WERI-Rb-1 (cell line): ENCODE measurements at places on chromosomes 7 and 10.

DNA sequence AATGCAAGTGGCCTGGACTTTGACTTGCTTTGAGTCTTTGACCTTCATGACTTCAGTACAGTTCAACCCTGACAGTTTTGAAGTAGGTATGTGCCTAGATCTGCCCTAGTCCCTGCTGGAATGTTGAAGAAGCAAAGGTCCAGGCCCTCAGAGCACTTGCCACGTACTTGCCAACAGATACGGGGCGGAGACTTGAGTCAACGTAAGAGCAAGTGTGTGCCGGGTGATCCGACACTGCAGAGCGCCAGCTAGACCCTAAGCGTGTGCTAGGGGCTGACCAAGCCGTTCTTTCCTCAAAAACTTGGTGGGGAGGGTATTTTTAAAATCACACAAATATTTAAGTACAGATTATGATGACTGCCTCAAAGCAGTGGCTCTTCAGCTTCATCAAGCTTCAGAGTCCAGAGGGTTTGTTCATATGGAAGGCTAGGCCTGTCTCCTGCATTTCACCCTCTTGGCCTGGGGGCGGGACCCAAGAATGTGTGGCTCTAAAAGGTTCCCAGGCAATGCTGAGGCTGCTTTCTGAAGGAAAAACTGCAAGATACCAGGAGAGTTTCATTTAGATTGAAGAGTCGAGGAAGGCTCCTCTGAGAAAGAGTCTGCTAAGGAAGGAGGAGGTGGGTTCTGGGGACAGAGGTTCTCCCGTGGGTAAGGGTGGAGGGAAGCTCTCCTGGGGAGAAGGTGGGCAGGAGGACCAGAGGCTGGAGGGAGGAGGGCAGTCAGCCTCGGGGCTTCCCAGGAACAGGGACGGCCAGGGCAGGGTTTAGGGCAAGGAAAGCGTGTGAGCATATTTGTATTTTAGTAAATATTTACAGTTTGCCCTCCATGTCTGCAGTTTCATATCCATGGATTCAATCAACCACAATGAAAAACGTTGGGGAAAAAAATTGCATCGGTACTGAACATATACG, 160.3 kb downstream of the EGFR start:
- no peak for DNase-seq

DNA sequence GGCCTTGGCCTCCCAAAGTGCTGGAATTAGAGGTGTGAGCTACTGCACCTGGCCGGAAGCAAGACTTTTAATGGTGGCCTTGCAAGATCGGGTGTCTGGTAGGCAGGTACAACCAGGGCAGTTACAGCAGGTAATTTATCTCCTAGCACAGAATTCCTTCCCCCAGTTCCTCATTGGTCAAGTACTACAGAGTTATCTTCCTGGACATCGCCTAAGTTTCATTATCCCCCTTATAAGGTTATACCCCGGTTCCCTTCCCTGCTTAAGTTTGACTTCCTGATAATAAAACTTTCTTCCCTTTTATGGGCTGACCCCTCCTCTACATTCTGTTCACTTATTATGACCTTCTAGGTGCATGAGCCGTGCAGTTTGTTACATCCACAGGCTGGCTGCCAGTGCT, 19.0 kb upstream of the CYP3A43 start:
- DNase-seq = no peak

DNA sequence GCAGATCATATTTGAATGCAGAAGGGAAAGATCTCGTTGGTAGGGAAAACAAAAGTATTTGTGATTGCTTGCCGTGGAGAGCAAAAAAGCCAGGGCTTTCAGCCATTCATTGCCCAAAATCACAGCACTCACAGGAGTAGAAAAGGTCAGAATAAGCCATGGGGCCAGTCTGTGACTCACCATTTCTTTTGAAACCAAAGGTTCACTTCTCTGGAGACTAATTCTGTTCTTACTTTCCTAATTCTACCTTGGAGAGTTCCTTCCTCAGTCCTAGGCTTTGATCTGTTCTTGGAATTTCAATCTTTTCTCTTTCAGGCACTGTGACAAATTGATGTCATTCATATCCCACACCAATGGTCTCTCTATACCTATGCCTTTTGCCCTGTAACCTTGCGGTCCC, 54.1 kb upstream of the FAM180A start:
- no peak for DNase-seq

- DNase-seq = peak; percentile 84
Observed at GRCh38 chr7:266851-267840, 22.8 kb upstream of the FOXL3 start.

- peak; percentile 19 for DNase-seq
Observed at GRCh38 chr7:110204527-110204926, 886.4 kb upstream of the LRRN3 start.

DNA sequence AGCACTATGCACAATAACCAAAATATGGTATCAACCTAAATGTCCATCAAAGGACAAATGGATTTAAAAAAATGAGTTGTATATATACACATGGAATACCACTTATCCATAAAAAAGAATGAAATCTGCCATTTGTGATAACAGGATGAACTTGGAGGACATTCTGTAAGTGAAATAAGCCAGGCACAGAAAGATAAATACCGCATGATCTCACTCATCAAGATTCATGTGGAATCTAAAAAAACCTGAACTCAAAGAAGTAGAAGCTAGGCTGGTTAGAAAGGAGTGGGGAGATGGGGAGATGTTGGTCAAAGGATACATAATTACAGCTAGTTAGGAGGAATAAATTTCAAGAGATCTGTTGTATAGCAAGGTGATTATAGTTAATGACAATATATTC, 17.3 kb upstream of the AOC1 start:
- no peak for DNase-seq

- no peak for DNase-seq
Observed at GRCh38 chr10:123689880-123690279, 23.7 kb downstream of the GPR26 start.

- DNase-seq = no peak
Observed at GRCh38 chr10:13296476-13296875, 3.4 kb downstream of the PHYH start.

GRCh38 chr7:158858592-158859503, 2.5 kb downstream of the DYNC2I1 start:
- no peak for DNase-seq

DNA sequence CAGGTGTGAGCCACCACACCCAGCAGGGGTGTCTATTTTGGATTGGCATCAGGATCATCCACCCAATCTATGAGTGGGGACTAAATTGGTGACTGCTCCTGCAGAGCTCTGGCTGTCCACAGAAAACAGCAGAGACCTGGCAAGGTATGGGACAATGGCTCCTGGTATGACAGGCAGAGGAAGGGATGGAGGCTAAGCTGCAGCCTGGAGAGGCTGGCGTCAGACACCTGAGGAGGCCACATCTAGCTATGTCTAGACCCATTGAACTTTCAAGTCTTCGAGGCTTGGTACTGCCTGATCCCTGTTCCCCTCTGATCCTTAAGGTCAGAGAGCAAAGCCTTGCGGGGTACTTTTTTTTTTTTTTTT, 3.2 kb upstream of the SERPINE1 start:
- no peak for DNase-seq

DNA sequence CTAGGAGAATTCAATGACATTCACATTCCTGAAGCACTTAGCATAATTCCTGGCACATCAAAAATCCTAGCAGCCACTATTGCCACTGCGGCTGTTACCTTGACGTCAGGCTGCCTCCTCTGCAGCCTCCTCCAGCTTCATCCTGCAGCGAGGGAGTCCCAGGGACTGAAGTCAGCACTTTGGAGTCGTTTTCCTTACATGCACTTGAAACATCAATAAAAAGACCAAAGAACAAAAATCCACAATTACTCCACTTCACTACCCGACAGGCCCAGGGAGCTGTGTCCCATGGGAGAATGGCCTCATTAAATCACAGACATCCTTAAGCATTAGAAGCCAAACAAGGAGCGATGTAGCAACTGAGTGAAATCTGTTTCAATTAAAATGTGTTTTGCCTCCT, 48.6 kb upstream of the NANOS1 start:
- DNase-seq = no peak

DNA sequence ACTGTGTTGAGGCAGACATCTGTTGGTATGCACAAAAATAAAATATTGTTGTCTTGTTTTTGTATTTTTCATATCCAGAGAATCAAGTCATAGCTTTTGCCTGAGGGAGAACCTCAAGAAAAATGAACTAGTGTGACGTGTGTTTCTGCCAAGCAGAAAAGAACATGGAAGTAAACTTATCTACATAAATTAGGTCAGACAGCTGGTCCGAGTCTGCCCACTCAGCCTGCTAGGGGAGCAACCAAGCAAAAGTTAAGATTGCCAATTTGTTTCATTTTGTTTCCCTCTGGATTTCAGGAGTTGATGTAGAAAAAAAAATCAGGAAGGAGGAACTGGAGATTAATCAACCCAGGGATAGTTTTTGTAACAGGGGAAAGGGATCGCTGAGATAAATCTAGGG, 572.4 kb upstream of the LRRTM3 start:
- no peak for DNase-seq

DNA sequence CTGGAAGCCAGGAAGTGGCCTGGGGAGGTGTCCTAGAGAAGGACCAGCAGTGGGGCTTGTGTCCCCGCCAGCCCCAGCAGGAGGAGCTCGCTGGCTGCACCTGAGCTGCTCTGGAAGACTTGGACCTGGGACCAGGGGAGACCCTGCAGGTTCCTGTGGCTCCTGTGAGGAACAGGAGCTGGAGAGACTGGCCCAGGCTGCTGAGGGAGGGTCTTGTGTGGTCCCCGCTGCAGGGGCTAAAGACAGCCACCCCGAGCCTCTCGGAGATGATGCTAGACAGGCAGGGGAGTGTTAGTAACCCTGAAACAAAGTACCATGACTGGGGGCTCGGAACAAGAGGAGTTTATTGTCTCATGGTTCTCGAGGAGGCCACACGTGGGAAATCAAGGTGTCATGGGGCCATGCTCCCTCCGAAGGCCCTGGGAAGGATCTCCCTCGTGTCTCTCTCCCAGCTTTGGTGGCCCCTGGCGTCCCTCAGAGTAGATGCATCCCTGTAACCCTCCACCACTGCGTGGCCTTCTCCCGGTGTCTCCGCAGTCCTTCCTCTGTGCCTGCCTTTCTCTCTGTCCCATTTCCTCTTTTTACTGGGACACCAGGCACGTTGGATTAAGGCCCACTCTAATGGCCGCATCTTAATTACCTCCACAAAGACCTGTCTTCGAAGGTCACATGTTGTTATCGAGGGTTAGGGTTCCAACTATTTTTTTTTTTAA, 348.4 kb downstream of the GLRX3 start:
- DNase-seq = no peak

GRCh38 chr7:118755067-118755625, 530.6 kb downstream of the ANKRD7 start:
- no peak for DNase-seq

GRCh38 chr7:116280803-116281202, 70.5 kb downstream of the TES start:
- DNase-seq = no peak

DNA sequence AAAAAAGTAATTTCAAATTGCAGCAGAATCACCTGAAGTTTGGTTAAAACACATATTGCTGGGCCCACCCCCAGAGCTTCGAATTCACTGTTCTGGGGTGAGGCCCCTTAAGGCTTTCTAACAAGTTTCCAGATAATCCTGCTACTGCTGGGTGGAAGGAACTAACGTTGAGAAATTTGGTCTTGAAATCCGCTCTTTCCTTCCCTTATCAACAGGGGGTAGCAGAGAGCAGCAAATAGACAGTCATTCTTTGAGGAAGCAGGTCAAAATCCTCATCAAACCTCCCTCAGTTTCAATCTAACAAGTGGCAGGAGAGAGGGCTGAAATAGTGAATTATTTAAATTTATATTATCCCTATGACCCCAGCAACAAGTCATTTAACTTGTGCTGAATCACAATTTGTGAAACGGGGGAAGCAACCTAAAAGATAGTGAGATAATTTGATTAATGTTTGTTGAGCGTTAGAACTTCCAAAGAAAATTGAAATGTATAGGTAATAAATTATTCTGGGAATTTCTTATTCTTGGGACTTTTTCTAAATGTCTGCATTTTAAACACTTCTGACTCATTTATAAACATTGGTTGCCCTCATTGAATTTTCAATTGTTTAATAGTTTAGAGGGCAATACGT, 21.7 kb upstream of the MALSU1 start:
- peak; percentile 47 for DNase-seq

- no peak for DNase-seq
Observed at GRCh38 chr7:37918526-37918925, 1.9 kb upstream of the SFRP4 start.

GRCh38 chr10:127343821-127344220, 147.4 kb upstream of the INSYN2A start:
- no peak for DNase-seq

DNA sequence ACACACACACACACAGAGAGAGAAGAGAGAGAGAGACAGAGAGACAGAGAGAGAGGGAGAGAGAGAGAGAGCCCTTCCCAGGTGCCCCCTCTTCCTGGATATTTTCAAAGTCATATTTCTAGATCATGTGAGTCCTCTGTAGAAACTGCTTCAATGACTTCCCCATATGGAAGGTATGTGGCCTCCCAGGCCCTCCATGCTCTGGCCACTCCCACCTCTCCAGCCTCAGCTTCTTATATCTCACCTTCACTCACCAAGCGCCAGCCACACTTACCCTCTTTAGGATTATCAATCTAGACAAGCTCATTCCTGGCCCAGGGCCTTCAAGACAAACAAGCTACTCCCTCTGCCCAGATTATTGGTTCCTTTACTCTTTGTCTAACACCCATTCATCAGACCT, 259.7 kb downstream of the MTERF1 start:
- no peak for DNase-seq

DNA sequence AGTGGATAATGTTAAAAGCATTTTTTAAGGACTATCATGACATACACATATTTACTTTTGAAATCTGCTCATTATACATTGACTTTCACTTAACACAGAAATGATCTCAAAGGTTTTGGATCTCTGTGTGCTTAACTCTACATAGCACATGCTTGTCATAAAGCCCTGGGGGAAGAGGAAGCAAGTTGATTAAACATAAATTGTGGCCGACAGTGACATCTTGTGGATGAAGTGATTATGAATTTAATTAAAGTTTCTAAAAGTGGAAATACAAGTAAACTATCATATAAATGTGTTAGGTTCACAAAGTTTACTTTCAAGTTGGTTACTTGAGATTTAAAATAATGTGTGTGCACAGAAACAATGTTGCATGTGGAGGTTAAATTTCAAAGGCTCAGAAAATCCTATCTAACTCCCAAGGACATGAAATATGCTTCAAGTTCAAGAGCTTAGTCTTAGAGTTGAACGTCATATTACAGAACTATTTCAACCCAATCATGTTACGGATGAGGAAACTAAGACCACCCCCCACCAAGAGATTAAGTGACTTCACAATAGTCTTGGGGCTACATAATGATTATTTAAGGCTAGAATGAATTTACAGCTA, 1247.8 kb downstream of the GATA3 start:
- no peak for DNase-seq

DNA sequence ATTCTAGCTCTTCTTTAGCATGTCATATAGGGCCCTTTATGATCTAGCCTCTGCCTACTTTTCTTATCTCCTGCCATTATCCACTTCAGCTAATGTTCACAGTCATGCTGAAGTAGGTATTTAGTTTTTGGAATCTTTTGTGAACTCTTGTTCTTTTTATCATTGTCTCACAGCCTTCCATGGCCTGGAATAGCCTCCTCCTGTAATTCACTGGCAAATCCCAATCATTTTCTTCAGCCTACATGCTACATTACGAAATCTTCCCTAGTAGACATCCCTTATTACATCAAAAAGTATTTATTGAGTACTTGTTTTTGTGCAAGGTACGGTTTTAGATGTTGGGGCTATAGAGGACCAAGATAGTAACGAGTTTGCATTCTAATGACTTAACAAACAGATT, 3.4 kb upstream of the KIF20B start:
- DNase-seq = no peak
